ENCODE measurements at places on chromosomes 16 and 17.

DNA sequence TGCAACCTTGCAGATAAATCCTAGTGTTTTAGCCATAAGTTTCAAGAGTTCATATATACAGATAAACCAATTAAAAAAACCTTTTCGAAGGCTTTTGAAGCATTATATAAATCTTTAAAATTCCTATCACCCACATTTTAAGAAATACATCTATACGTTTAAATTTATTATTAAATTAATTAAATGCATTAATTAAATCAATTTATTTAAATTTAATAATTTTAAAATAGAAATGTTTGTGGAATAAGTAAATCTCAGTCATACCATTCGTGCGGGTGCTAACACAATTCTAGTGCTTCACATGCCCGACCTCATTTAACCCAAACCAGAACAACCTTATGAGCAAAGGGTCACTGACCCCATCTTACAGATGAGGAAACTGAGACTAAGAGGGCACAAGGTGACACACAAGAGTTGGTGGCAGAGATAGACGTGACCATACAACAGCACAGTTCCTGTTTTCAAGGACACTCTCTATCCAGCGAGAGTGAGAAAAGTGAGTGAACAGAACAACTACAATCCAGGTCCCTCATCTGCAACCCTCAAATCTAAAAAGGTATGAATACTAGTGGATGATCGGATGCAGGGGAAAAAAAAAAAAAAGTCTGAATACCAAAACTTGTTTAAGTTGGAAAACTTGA lies 1.4 kb downstream of the NSMCE1 start:
- DNase-seq: no peak

- peak; percentile 26 for DNase-seq
These were observed 12.8 kb downstream of the SLC7A6OS start for GRCh38 chr16:68297908-68298307.

DNA sequence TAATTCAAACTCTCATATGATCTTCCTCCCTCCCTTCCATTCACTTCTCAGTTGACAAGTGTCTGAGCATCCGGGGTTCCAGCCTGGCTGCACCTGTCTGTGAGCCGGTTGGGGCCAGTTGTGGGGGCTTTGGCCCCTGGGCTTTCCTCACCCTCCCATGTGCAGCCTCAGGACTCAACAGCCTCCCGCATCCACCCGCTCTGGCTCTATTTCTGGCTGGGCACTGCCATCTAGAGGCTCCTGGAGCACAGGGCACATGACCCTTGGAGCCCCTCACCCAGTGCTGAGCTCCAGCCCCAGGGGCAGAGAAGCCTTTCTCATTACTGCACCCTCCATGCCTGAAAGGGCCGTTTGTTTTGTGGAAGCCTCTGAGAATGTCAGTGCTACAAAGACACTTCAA lies 43.3 kb downstream of the HAPSTR1 start:
- peak; percentile 17 for DNase-seq

DNA sequence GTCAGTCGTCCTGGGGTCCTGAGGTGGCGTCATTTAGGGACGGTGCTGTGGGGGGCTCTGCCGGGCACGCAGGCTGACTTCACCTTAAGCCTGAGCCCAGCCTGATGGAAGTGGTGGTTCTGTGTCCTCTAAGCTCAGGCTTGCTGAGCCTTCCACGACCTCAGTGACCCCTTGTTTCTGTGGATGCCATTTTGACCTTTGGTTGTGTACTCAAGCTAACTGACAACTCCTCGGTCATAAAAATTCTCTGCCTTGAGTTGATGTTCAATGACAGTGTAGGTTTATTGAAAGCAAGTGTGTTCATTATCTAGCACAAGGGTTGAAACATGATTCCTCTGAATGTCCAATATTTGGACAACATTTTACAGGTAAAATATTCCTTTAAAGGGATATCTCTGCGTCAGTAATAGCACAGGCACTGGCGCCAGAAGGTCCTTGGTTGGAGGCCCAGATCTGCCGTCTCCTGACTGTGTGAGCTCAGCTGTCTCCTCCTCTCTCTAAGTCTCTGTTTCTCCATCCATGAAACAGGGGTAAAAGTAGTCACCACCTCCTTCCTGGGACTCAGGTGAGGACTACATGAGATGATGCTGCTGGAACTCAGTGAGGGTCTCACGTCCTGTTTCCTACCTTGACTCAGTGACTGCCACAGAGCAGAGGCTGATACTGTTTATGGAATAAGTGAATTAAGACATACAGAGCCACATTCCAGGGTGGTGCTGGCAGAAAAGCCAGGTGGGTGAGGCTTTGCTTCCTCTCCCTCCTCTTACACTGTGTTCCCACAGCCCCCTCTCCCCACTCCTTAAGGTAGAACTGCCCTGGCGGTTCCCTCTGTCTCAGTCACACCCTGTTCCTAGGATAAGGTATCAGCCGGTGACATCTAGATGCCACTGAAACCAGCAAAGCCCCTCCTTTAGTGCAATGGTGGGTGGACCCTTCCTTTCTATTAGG lies 75.7 kb downstream of the IRF8 start:
- DNase-seq: no peak

DNA sequence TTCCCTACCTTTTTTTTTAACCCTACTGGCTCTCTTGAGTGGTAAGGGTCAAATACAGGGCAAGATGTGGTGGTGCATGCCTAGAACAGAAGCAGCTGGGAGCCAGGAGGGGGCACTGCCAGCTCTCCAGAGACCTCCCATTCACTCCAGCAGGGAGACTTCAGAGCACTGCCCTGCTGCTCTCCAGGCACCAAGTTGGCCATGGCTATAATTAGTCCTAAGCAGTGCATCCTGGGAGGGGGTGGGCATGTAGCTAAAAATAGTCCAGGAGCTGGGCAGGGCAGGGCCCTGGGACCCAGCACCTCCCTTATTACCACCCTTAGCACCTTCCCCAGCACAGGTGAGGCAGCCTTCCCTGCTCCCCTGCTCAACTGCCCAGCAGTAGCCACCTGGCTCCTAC lies 3.5 kb downstream of the CORO6 start:
- no peak for DNase-seq

GRCh38 chr17:75475144-75475835 lies 18.9 kb downstream of the TMEM94 start:
- DNase-seq: no peak

- no peak for DNase-seq
These were observed 173.9 kb downstream of the MAF start for GRCh38 chr16:79426663-79427062.

DNA sequence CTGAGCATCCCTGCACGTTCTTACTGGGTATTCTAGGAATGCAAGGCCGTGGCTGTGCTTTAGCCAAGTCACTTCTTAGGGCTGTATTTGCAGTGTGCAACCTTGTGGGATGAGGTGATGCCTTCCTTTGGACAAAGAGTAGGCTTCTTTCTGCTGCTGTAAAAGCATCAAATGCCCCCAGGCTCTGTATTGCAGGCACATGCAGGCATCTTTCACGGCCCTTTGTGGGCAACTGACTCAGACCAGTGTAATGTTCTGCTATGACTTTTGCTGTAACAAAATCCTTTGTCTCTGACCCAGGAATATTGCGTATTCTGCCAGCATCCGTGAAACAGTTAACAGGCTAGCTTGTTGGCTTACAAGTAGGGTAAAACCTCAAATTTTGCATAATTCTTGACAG lies 30.9 kb upstream of the GCSH start:
- DNase-seq: no peak

DNA sequence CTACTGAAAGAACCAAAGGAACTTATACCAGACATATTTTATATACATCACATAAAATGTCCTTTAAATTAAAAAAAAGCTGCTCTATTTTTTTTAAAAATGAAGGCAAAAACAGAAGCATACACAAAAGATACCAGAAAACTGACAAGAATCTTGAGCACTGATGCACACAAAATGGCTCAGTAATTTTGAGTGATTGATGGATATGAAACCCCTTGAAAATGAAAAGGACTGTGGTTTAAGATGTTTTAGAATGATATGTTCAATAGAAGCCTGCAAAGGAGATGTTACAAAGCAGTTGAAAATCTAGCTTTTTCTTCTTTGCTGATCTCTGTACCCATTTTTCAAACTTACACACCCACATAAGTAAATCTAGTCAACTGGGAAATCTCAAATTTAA lies 2.7 kb downstream of the C16orf87 start:
- no peak for DNase-seq

- no peak for DNase-seq
These were observed 13.1 kb downstream of the MAP2K6 start for GRCh38 chr17:69427486-69428197.

GRCh38 chr17:49996495-49997300 lies 1.7 kb upstream of the DLX3 start:
- DNase-seq: peak; percentile 67

DNA sequence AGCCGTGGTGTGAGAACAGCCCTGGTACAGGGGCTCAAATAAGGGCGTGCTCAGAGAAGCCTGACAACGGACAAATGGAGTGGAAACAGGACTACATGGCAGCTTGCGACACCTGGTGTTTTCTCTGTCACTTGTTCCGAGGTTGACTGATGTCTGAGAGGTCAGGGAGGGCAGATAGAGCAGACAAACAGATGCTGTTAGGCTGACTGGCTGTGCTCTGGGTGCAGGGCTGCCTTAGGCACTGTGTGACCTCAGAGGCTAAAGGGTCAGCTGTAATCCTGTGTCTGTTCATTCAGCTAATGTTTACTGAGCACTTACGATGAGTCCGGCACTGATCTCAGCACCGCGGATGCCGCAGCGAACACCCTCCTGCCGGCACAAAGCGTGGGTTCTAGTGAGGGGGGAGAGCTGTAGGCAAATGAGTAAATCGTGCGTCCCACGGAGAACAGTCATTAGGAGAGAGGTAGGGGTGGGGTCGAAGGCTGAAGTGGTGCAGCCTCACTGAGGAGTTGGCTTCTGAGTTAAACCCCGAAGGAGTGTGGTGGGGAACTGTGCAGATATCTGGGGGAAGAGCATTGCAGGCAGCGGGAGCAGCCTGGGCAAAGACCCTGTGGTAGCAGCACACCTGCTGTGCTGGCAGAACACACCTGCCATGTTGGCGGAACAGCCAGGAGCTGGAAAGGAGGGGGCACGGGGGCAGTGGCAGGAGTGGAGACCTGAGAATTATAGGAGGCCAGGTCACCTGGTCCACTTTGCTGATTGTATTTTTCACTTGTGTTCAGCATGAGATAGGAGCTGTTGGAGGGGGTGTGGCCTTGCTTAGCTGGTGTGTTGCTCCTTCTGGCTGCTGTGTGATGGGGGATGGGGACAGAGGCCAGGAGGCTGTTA lies 35.0 kb downstream of the GPT2 start:
- DNase-seq: peak; percentile 86

DNA sequence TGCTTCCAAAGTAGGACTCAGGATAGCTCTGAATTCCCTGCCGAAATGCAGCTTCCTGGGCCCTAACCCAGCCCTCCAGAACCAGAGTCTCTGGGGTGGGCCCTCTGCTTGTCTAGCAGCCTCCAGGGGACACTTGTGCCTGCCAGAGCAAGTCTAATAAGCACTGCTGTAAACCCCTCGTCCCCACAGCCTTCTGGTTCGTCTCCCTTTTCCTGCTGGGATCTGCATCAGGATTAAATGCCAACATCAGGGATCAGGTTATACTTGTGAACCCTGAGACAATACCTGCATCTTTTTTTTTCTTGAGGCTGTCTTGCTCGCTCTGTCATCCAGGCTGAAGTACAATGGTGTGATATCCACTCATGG lies 282.0 kb downstream of the SEC14L1 start:
- no peak for DNase-seq

DNA sequence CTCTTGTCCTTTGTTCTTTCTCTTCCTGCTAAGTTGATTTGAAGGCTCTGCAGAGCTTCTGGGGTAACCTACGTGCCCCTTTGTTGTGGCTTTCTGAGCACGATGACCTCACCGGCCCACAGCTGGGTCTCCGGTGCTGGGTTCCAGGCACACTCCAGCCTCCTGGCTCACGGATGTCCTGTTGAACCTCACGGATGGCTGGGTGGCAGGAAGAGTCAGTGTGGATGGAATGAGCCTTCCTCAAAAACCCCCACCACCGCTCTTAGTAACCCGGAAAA lies 116.0 kb downstream of the SOCS1 start:
- no peak for DNase-seq

DNA sequence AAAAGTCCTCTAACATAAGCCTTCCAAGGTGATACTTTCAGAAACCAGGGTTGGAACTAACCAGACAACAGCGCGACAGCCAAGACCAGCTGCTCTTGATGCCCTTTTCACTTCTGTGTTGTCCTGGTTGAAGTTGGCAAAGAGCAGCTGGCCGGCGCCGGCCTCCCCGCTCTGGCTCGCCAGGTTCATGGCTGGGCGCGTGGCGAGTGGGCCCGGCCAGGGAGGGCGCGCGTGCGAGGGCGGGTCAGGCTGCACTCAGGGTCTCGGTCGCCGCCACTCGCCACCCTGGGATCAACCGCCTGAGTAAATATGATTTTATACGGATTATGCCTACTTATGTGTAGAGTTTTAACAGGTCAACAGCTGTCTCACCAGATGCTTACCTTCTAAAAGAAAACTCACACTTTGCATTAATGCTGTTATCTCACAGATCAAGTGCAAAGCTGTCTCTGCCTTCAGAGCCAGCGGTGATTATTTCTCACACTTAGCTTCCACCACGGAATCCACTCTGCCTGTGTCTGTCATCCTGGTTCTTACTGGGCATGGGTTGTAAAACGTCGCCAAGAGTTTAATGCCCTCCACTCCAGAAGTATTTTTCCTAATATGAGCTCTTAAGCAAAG lies 13.5 kb downstream of the KCTD2 start:
- DNase-seq: no peak

GRCh38 chr17:351875-352420 lies 659 bp downstream of the RPH3AL start:
- no peak for DNase-seq

DNA sequence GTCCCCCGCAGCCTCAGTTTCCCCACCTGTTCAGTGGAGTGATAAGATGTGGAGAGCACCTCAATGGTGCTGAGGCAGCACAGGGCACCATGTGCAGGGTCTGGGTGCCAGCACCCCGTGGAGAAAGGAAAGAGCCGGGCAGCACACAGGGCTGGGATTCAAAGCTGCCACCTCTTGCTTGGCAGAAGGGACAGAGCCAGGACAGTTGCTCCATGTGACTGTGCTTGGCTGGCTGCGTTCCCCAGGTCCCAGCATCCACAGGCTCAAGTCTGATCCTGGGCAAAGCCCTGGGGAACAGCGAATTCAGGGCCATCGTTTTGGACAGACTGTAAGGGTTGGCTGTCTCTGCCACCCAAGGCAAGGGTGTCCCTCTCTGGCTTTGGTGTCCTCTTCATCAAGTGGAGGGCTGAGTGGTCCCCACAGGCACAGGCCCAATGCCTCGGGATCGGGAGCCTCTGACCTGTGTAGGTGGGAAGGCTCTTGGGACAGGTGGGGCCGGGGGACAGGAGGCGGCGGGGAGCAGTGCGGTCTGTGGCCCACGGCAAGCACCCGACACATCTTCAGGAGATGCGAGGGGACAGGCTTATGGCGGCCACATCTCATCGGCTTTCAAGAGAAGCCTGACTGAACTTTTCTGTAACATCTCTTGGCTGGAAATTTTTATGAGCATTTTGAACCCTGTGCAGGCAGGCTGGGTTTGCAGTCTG lies 8.5 kb downstream of the ZNF469 start:
- DNase-seq: no peak

Data from NCI-H510A treated with DMSO at 0.1 percent for 48 hours (cell line).